Prostate gland (tissue), 2 donors: ENCODE measurements at places on chromosomes 3 and 15. TPM values are rescaled to one million over a fixed set of nuclear protein-coding genes. Genes with fewer than 3 reads are reported as not detected.
A peak's percentile ranks its signal among the peaks of the same experiment; 100 is the strongest.

GRCh38 chr3:114698146-114699105 lies 404.6 kb downstream of the TIGIT start:
- no peak for DNase-seq

GRCh38 chr3:69743975-69744906 lies 5.0 kb downstream of the MITF start:
- DNase-seq, result no peak

DNA sequence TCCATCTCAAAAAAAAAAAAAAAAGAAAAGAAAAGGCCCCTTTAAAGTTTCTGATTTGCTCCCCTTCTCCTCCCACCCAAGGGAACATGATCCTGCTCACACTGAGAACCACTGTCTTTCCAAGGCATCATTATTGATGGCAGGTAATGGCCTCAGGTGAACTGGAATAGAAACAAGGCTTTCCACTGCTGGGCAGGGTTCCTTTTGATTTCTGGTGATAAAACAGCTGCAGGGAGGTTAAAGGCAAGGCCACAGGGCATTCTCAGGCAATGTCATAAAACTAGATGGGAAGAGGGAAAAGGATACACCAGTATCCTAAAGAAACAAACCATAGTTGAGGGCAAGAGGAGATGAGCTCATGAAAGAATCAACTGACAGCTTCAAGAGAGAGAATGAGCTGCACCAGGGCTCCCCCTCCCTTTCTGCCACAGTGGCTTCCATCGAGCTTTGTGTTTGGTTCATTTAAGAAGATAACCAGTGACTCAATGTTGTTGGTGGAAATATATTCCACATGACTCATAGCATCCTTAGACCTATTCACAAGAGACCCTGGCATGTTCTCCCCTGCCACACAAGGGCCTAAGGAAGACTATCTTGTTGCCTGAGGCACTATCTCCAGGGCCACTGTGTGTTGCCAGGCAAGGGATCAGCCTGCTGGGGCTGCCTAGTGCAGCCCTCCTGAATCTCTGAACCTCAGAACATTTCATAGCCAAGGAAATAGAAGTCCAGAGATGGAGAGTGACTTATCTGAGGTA lies 86.4 kb downstream of the WDR76 start:
- DNase-seq, result no peak

DNA sequence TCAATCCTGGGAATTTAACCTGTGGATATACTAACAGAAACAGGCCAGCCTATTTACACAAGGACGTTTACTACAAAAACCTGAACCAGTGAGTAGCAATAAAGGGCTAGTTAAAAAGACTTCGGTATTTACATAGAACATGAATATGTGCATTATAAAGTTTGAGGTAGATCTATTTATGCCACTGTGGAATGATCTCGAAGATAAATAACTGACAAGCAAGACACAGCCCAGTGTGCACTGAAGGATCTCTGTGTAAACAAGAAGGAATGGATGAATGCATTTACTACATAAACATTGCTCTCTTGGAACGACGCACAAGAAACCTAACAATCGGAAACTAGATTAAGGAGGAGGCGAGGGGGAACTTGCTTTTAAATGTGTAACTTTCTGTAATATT lies 132.0 kb upstream of the NSMCE3 start:
- DNase-seq, result peak; percentile 47

GRCh38 chr3:48684480-48685143 lies 1.1 kb downstream of the NCKIPSD start:
- DNase-seq, result no peak

DNA sequence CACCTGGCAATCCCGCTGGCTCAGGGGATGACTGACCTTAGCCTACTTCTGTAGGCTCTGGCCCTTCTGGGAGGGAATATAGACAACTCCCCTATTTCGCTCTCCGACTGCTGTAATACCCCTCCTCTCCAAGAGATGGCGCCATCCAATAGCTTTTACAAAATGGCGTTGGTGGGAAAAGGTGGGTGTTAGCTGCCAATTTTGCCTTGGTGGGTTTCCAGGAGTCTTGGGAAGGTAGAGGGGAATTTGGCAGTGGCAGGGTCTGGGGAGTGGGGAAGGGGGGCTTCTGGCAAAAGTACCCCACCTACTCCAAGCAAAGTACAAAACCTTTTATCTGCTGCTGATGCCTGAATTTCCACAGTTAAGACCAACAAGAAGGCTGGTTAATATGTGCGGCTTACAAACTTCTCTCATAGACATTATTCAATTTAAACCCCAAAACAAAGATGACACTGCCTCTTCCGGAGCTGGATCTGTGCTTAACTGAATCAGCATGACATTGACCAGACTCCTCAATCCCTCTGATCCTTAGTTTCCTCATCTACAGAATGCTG lies 62.1 kb downstream of the RASGRF1 start:
- DNase-seq, result no peak

DNA sequence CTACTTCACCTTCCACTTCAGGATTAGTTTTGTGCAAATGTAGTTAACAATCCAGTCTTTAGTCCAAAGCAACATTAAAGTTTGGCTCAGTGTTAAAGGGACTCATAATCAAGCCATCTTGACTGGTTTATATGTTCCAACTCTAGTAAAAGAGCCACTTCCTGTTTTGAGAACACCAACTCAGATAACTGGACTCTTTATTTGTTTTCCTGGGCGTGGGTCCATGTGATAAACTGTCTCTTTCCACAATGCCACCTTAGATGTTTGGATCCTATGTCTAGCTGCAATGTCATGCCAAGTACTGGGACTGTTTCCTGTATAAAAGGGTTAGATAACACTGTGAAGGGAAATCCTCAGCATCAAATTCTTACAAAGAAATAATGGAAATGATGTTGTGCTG lies 545.0 kb downstream of the PYDC2 start:
- peak; percentile 86 for DNase-seq

- no peak for DNase-seq
Observed at GRCh38 chr15:91357011-91357410, 257.0 kb downstream of the SV2B start.

GRCh38 chr15:52784799-52785671 lies 5.1 kb downstream of the ONECUT1 start:
- no peak for DNase-seq

- no peak for DNase-seq
Observed at GRCh38 chr15:51108933-51109550, 14.3 kb upstream of the TNFAIP8L3 start.

The PTH1R gene
- total RNA-seq, result 10.8 TPM

The LRRC15 gene
- not detected for total RNA-seq

The GOLGA8S gene
- total RNA-seq, result 1.5 TPM

The C2CD4B gene
- total RNA-seq, result 1.2 TPM
